Activated CD4-positive, alpha-beta T cell treated with anti-CD3 and anti-CD28 coated beads, Interleukin-2, amount 50 U/mL, for 4 hours (primary cell): ENCODE measurements at places on chromosomes 4 and X.

GRCh38 chr4:108624263-108625056, 4.1 kb downstream of the RPL34 start:
- no peak for DNase-seq

DNA sequence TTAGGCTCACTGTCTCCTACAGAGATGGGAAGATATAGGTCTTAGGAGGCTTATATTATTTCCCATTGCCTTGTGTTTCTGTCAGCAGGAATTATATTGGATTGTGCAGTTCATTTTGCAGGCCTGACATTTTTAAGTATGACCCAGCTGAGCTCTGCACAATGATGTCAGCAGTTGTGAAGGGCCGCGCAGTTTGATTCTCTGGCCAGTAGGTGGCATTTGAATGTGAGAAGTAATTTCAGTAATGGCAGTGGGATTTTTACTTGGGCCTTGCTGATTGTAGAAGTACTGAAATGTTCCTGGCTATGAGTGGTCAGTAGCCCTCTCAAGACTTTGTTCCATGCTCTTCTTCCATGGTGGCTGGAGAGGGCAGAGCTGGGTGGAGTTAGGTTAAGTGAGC, 247.2 kb upstream of the MTMR8 start:
- no peak for DNase-seq

- no peak for DNase-seq
Measured at GRCh38 chrX:153517423-153517822, at the start of gene ATP2B3. TSS of gene ATP2B3 (plus strand) at chrX:153517642. CDS start at chrX:153536248, 18,606 bp downstream.

DNA sequence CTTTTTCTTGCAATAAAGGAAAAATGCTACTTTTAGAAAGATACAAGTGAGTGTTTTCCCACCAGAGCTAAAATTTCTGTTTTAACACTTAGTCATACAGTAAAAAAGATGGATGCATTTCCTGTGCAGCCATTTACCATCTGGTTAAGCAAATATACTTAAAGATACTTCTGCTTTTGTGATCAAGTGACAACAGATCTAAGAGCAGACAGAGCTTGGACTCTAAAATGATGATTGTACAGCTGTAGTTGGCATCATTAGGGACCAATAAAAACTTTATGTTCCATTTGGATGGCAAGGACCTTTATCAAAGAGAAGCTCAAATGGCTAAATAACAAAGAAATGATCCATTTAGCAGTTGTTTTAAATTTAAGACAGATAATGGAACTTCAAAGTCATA, 270.8 kb downstream of the FSTL5 start:
- no peak for DNase-seq

GRCh38 chr4:27270435-27270834, 409.8 kb downstream of the STIM2 start:
- no peak for DNase-seq
